ENCODE measurements at places on chromosomes 16 and 17.

GRCh38 chr17:81444610-81445339, 49.5 kb downstream of the BAHCC1 start:
- DNase-seq = no peak

DNA sequence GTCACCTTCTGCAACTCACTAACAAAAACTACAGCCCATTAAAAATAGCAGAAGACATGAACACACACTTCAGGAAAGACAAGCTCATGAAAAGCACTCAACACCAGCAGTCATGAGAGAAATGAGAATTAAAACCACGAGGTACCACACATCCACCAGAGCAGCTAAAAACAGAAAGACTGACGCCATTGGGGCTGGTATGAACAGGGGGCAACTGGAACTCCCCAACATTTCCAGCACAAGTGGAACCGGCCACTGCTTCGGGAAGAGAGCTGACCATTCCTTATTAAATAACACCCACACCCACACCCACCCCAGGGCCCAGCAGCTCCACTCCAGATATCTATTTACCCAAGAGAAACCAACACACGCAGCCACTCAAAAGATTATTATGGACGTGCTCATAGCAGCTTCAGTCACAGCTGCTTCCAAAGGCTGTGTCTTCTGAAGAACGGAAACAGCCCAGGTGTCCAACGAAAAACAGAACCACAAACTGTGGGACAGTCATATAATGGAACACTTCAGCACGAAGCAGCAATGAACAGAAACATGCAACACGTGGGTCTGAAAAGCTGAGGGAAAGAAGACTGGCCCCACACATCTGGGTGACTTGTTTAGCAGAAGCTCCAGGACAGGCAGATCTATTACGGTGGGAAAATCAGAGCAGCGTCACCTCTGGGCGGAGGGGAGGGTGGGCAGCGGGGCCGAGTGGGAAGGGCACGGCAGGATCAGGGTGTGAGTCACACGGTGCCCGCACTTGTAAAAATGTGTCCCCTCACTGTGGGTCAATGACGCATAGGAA, 41.1 kb downstream of the KLHDC4 start:
- DNase-seq = no peak

DNA sequence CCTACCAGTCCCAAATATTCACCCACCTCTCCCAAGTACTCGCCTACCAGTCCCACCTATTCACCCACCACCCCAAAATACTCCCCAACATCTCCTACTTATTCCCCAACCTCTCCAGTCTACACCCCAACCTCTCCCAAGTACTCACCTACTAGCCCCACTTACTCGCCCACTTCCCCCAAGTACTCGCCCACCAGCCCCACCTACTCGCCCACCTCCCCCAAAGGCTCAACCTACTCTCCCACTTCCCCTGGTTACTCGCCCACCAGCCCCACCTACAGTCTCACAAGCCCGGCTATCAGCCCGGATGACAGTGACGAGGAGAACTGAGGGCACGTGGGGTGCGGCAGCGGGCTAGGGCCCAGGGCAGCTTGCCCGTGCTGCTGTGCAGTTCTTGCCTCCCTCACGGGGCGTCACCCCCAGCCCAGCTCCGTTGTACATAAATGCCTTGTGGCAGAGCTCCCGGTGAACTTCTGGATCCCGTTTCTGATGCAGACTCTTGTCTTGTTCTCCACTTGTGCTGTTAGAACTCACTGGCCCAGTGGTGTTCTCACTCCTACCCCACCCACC, 29.8 kb downstream of the POLR2A start:
- DNase-seq = no peak

GRCh38 chr17:28252436-28252835, 66.6 kb upstream of the TMEM97 start:
- no peak for DNase-seq

- no peak for DNase-seq
These were observed 22.1 kb upstream of the PHF12 start for GRCh38 chr17:28973425-28973824.

DNA sequence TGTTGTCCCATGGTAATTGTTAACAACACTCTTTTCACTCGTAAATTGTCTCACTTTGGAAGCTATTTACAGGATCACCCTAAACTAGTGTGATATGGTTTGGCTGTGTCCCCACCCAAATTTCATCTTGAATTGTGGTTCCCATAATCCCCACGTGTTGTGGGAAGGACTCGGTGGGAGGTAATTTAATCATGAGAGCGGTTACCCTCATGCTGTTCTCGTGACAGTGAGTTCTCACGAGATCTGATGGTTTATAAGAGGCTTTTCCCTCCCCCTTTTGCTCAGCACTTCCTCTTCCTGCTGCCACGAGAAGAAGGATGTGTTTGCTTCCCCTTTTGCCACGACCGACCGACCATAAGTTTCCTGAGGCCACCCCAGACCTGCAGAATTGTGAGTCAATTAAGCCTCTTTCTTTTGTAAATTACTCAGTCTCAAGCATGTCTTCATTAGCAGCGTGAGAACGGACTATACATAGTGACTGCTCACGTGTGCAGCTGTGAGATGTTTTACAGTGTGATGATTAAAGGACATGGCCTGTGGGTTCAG, 34.4 kb downstream of the DNAH3 start:
- DNase-seq = no peak

Measured in mesothelial cell of epicardium (in vitro differentiated cells).